Activated CD4-positive, CD25-positive, alpha-beta regulatory T cell treated with anti-CD3 and anti-CD28 coated beads, Interleukin-2, amount 50 U/mL, for 72 hours (primary cell): ENCODE measurements at places on chromosomes 11 and 22.

DNA sequence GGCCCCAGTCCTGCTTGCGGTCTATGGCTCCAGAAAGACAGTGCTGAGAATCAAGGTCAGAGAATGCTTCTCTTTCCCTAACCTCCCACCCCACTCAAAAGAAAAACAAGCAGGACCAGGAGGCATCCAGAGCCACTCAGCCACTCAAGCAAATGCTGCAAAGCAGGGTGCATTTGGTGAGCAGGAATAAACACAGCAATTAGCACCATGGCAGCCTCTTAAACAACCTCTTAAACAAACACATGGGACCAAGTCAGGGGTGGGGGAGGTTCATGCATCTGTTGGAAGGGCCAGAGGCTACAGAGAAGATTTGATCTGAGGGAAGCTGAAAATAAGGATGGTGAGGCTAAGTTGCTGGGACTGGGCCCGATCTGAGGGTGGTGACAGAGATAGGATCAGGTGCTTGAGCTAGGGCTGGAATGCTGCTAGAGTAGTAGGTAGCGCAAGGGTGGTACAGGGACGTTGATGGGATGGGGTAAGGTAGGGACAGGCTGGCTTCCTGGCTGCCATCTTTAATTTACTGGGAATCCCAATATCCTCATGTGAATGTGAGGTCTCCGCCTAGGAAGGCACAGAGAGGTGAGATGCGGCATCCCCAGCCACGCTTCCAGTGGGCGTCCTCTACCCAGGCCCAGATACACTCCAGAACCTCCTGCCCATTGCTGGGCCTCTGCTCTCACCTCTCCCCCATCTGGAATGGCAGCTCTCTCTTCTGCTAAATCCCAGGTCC is 26.6 kb upstream of the LMO1 start:
- no peak for DNase-seq

- DNase-seq: no peak
Measured at GRCh38 chr11:128720522-128720985, 26.7 kb downstream of the FLI1 start.

DNA sequence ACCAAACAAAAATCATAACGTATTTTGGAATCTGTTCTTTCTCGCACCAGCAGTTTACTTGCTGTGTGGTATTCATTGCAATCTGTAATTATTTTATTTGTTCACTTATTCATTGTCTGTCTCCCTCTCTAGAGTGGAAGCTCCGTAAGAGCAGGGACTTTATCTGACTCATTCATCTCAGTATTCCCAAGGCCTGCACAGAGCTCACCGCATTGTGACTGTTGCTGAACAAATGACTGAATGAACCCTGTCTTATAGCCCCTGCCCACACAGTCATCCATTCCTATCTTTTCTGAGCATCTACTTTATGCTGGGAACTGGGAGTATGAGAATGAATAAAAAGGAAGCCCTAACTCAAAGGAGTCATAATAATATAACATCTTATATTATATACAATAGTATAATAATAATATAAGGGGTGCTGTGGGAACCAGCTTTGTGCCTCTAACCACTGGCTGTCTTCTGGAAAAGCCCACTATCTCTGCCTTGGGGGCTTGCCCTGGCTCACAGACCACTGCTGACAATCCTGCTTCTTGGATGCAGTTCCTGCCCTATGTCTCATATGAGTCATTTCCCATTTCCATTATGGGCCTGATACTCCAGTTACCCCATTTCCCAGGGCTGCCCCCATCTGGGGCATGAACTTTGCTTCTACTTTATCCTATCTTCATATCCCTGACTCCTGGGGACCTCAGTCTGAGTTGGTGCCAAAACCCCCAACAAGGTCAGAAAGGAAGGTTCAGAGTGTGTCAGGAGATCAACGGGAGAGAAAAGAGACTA is 11.0 kb downstream of the XRRA1 start:
- no peak for DNase-seq

DNA sequence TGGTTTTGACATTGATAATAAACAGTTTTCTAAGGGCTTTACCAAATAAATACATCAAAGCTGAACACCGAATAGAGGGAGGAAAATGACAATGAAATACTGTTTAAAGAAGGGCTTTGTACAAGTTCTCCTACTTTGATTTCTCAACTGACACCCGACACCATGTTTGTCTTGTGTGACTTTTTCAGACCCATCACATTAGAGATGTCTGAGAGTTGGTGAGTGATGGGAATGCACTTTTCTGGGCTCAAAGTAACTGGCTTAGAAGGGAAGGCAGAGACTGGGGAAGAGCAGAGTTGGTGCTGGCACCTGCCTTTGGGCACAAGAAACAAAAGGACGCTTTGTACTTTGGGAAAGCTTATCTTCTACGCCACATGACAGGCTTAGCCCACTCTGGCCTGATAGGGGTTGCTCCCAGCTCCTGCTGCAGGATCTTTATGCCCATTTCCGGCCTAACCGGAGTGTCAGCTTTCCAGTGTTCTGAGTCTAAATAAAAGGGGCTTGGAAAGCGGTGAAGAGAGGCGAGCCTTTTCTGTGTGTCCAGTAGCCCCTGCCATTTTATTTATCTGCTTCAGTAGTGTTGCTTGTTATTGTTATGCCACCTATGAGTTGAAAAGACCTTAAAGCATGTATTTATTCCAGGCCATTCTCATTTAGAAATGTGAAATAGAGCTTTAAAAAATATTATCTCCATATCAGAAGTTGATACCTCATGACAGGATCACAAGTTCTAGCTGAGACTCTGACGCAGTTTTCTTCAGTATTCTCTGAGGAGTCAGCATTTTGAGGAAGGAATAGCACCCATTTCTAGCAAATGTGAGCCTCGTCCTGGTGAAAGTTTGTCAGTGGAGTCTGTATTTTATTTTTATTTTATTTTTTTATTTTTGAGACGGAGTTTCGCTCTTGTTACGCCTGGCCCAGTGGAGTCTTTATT is 24.2 kb downstream of the KREMEN1 start:
- DNase-seq: no peak

- DNase-seq: no peak
Measured at GRCh38 chr11:86360775-86361395, 13.8 kb upstream of the CCDC81 start.

DNA sequence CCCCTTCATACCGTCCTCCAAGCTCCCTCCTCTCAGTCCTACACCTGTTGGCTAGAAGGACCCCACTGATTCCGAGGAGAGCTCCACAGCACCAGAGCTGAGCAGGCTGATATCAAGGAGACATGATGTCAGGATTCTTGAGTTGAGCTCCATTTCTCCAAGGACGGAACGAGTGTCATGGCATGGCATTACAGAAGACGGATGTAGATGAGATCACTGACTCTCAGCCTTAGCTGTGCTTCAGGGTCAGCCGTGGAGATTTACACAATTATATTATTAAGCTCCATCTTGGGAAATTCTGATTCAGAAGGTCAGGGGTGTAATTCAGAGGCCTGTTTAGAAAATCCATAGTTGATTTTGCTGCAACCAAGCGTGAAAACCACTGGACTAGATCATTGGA is 428.9 kb upstream of the B3GAT1 start:
- no peak for DNase-seq

GRCh38 chr11:67001332-67001731 is 21.6 kb upstream of the SYT12 start:
- DNase-seq: no peak

- DNase-seq: no peak
Measured at GRCh38 chr11:85539740-85540139, 87.4 kb downstream of the DLG2 start.

DNA sequence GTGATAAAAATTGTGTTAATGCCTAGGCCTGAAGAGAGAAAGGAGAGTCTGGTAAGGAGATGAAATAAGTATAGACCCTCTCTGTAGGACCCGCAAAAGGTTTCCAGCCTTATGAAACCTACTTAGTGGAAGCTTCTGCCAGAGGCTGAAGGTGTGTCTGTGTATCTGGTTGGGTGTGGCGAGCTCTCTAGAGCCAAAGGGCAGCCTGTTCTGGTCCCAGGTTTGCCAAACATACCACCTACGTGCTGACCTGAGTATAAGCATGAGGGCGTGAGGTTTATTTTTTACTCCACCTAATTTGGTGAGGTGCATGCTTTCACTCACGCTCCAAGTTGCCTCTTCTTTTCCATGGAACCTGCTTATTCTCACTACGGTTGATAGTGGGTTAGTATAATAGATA is 5.6 kb downstream of the CSTPP1 start:
- no peak for DNase-seq

DNA sequence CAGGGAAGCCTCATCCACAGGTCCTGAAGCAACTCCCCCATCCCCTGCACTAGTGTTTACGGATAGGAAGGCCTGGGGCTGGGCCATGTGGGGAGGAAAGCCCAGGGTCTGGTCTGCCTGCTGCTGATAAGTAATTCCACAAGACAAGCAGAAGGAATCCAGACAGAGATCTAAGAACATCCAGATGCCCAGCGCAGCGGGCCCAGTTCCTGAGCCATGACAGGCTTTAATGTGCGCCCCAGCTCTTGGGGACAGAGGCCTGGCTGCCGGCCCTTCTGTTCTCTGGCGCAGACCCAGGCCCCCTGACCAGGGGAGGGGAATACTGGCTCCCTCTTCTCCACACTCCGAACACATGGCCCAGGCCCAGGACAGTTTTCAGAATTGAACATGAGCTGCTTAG is 28.8 kb upstream of the ETS1 start:
- no peak for DNase-seq

DNA sequence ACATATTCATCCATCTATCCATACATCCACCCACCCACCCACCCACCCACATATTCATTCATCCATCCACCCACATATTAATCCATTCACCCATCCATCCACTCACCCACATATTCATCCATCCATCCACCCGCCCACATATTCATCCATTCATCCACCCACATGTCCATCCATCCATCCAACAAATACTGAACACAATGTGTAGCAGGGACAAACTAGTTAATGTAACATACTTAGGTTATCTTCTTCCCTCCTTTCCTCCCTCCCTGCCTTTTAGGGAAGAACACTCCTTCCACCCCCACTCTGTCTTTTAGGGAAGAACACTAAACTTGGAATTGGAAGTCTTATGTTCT is 39.4 kb downstream of the MCM5 start:
- no peak for DNase-seq

DNA sequence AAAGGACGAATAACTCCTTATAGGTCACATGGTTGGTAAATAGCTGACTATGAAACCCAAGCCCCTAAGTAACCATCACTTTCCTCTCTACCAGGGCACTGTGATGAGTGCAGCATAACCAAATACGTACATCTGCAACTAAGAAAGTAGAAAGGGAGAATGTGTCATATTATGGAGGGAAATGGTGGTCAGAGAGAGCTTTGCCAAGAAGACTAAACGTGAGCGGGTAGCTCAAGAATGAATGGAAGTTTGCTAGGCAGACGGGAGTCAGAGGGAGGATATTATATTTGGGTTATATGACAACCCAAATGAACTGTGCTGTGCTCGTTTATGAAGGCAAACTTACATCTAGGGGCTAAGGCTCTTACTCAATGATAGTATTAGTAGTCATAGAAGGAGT is 537.3 kb downstream of the OPCML start:
- no peak for DNase-seq

- DNase-seq: no peak
Measured at GRCh38 chr11:114819028-114819427, 140.7 kb downstream of the NXPE2 start.

- DNase-seq: no peak
Measured at GRCh38 chr11:8335186-8335585, 71.5 kb upstream of the LMO1 start.

GRCh38 chr11:130122141-130122575 is 37.4 kb upstream of the ST14 start:
- no peak for DNase-seq

- DNase-seq: no peak
Measured at GRCh38 chr11:96222102-96222501, 120.9 kb downstream of the MAML2 start.

- DNase-seq: no peak
Measured at GRCh38 chr22:24937114-24937513, 9.4 kb downstream of the LHFPL7 start.

GRCh38 chr11:26105762-26106423 is 226.0 kb upstream of the ANO3 start:
- DNase-seq: no peak

DNA sequence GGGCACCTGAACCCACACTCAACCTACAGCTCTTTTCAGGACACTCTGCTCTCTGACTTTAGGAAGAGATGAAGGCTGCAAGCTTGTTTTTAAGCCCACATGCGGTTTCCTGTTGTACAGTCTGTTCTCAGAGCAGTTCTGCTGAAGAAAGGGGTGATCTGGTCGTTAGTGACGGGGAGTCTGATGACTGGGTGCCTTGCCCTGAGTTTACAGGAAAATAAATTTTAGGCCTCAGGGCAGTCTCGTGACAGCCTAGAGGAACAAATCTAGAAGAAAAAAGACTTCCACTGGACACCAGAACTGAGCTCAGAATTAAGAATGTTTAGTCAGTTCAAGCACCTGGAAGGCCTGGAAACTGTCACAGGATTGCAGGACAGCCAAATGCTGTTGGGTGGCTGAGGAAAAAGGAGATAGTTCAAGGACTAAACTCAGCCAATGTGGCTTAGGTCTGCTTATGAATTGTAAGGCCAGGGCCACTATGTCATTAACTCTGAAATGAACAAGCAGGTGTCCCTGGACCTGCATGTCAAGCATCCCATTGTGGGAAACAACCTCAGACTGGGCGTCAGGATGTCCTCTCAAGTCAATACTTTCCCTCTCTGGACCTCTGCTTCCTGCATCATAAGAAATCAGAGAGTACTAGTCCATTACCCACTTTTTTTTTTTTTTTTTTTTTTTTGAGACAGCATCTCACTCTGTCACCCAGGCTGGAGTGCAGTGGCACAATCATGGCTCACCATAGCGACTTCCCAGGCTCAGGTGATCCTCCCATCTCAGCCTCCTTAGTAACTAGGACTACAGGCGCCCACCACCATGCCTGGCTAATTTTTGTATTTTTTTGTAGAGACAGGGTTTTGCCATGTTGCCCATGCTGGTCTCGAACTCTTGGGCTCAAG is 5.7 kb downstream of the PIK3IP1 start:
- no peak for DNase-seq

DNA sequence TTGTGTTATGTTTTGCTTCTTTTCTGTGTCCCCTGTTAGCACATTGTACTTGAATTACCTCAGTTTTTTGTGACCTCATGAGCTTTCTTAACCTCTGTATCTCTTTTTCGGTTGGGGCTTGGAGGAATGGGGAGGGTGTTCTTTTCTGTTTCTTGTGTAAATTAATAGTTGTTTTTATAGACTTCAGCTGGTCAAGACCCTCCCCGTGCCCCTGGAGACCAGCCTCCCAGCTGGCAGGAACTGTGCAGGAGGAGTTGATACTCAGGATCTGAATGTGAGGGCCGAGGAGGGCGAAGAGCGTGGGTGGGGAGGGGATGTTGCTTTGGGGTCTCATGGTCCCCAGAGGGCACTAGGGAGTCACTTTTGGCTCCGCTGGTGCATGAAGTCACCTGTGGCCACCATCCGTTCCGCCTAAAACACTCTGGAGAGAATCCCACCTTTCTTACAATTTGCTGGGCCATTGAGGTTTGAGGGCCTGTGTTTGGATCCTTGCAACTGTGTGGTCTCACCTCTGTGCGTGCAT is 44.3 kb upstream of the NNMT start:
- DNase-seq: no peak

- no peak for DNase-seq
Measured at GRCh38 chr11:83566950-83567349, 280.8 kb upstream of the CCDC90B start.
